T-helper 17 cell (primary cell): ENCODE measurements at places on chromosomes 2 and 18. TPM values are rescaled to one million over a fixed set of nuclear protein-coding genes. Genes with fewer than 3 reads are reported as not detected.

UBR3 gene
- 33.6 TPM for total RNA-seq

TXNDC9 gene
- 10.1 TPM for total RNA-seq

- H3K4me1 ChIP-seq = peaks cover 2% of the 10 kb centered on the region
- H3K36me3 ChIP-seq = no peaks in the 10 kb centered on the region
- H3K27me3 ChIP-seq = no peaks in the 10 kb centered on the region
- no peak overlapping the region for H3K4me3 ChIP-seq
Measured at GRCh38 chr2:186518291-186518690, 32.2 kb downstream of the ZC3H15 start.

DNA sequence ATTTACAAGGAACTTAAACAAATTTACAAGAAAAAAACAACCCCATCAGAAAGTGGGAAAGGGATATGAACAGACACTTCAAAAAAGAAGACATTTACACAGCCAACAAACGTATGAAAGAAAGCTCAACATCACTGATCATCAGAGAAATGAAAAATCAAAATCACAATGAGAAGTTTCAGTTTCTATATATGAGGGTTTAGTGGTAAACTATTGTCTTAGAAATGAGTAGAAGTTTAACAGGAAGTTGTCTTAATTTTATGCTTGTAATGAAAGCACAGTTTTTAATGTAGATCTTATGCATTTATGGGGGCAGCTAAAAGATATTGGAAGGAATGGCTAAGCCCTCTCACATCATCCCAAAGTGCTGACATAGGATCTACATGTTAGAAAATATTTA is 325.4 kb downstream of the ERBB4 start:
- H3K36me3 ChIP-seq = no peaks in the 10 kb centered on the region
- no peak overlapping the region for H3K4me3 ChIP-seq
- DNase-seq = no peak
- H3K27ac ChIP-seq = no peak overlapping the region
- no peaks in the 10 kb centered on the region for H3K4me1 ChIP-seq
- no peaks in the 10 kb centered on the region for H3K27me3 ChIP-seq

DNA sequence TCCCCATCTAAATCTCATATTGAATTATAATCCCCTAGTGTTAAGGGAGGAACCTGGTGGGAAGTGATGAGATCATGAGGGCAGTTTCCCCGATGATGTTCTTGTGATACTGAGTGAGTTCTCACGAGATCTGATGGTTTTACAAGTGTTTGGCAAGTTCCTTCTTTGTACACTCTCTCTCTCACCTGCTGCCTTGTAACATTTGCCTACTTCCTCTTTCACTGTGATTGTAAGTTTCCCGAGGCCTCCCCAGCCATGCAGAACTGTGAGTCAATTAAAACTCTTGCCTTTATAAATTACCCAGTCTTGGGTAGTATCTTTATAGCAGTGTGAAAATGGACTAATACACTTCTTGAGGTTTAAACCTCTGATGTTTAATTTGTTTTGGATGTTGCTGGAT is 177.5 kb downstream of the CD8B2 start:
- H3K27ac ChIP-seq = no peak overlapping the region
- no peaks in the 10 kb centered on the region for H3K36me3 ChIP-seq
- DNase-seq = no peak
- H3K4me1 ChIP-seq = no peaks in the 10 kb centered on the region

DNA sequence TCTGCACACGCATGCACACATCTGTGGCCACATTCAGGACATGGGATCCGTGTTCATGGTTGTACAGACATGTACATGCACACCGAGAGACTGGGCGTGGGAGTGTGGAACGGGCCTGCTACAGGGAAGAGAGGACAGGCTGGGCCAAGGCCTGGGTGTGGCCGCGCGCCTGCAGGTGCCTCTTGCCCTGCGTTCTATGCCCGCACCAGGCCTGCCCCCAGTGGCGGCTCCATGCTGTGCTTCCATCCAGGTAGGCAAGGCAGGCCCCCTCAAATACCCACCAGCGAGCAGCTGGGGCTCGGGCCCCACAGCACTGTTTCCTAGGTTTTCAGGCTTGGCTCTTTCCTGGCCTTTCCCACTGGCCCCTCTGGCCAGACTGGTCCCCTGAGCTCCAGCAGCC is 15.5 kb upstream of the PTMA start:
- no peak overlapping the region for H3K27ac ChIP-seq
- DNase-seq = no peak

GRCh38 chr2:237455764-237456163 is 31.3 kb upstream of the MLPH start:
- no peaks in the 10 kb centered on the region for H3K27me3 ChIP-seq
- H3K4me3 ChIP-seq = no peak overlapping the region
- no peaks in the 10 kb centered on the region for H3K36me3 ChIP-seq
- H3K27ac ChIP-seq = peak overlapping the region; percentile 49
- peaks cover 6% of the 10 kb centered on the region for H3K4me1 ChIP-seq
- no peak for DNase-seq

GRCh38 chr18:9854801-9855676 is 30.7 kb upstream of the TXNDC2 start:
- H3K4me1 ChIP-seq = no peaks in the 10 kb centered on the region
- DNase-seq = no peak
- H3K36me3 ChIP-seq = peaks cover 4% of the 10 kb centered on the region

- no peaks in the 10 kb centered on the region for H3K27me3 ChIP-seq
- no peak for DNase-seq
- no peaks in the 10 kb centered on the region for H3K36me3 ChIP-seq
- no peak overlapping the region for H3K27ac ChIP-seq
- no peaks in the 10 kb centered on the region for H3K4me1 ChIP-seq
- no peak overlapping the region for H3K4me3 ChIP-seq
Measured at GRCh38 chr18:55121397-55122170, 162.3 kb upstream of the CCDC68 start.

INO80B gene
- 35.1 TPM for total RNA-seq

DNA sequence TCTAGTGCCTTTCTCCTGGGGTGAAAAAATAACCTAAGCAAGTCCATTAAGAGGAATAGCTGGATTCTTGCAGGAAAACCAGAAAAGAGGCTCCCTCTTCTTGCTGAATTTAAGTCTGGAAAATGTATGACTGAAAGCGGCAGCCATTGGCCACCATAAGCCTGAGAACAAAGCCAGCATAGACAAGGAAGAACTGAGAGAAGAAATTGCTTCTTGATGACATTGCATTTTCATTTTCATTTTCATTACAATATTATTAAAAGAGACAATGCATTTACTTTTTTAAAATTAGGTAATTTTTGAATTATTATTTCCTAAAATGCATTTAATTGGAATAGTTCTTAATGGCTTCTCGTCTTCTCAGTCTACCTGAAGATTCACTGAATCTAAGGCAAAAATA is 1157.5 kb upstream of the ZEB2 start:
- no peaks in the 10 kb centered on the region for H3K27me3 ChIP-seq
- H3K36me3 ChIP-seq = no peaks in the 10 kb centered on the region
- no peak for DNase-seq
- H3K27ac ChIP-seq = no peak overlapping the region
- no peaks in the 10 kb centered on the region for H3K4me1 ChIP-seq

- H3K4me1 ChIP-seq = no peaks in the 10 kb centered on the region
- H3K27ac ChIP-seq = no peak overlapping the region
- no peak for DNase-seq
- H3K4me3 ChIP-seq = no peak overlapping the region
- H3K27me3 ChIP-seq = no peaks in the 10 kb centered on the region
Measured at GRCh38 chr2:41170589-41170988, 718.7 kb upstream of the SLC8A1 start.

- H3K27me3 ChIP-seq = no peaks in the 10 kb centered on the region
- no peaks in the 10 kb centered on the region for H3K4me1 ChIP-seq
- no peak overlapping the region for H3K27ac ChIP-seq
- H3K36me3 ChIP-seq = no peaks in the 10 kb centered on the region
Measured at GRCh38 chr2:22281033-22281432, 1103.9 kb upstream of the KLHL29 start.

DNA sequence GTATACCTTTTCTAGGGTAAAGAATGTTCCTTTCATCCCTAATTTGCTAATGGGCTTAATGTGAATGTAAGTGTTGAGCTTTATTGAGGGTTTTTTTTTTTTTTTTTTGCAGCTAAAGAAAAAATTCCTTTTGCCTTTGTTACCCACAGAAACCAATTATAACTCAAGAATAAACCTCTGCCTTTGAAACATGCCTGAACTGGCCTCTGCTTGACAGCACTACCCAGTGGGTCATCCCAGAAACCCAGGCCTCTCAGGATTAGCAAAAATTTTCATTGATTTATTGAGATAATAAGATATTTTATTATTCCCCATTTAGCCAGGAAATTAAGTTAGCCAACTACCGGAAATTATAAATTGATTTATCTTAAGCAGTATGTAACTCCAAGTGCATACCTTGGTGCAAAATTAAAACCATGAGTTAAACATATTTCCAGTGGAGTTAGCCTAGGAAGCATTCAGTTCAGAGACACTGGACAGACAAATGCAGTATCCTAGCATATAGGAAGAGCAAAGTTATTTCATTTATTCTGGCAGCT is 67.0 kb upstream of the RASGRP3 start:
- DNase-seq = no peak
- no peaks in the 10 kb centered on the region for H3K4me1 ChIP-seq
- no peaks in the 10 kb centered on the region for H3K36me3 ChIP-seq
- no peak overlapping the region for H3K27ac ChIP-seq
- peaks cover 16% of the 10 kb centered on the region for H3K27me3 ChIP-seq

- peaks cover 6% of the 10 kb centered on the region for H3K36me3 ChIP-seq
- H3K27ac ChIP-seq = no peak overlapping the region
Measured at GRCh38 chr2:127953128-127953718, 67.5 kb upstream of the AMMECR1L start.

GALNT5 gene
- not detected for total RNA-seq

NEDD4L gene
- total RNA-seq = 22.4 TPM

- no peak overlapping the region for H3K27ac ChIP-seq
- H3K4me3 ChIP-seq = no peak overlapping the region
- no peaks in the 10 kb centered on the region for H3K36me3 ChIP-seq
- H3K27me3 ChIP-seq = peaks cover 34% of the 10 kb centered on the region
- DNase-seq = no peak
Measured at GRCh38 chr2:121902171-121902591, 146.7 kb downstream of the TSN start.

ADD2 gene
- total RNA-seq = 0.34 TPM

DNA sequence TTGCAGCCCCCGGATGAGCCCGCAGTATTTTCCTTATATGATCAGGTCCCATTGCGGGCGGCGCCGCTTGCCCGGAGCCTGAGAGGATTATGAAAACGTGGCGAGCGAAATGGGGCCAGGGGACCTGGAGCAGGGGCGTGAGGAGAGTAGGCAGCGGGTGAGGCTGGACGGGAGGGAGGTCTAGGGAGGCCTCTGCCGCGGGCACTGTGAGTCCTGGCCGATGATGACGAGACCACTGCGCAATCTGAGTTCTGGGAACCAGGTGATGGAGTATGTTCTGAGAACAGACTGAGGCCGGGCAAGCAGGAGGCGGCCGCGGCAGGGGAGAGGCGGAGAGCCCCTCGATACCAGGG is 790 bp upstream of the ACAA2 start:
- H3K4me1 ChIP-seq = peaks cover 47% of the 10 kb centered on the region
- no peaks in the 10 kb centered on the region for H3K27me3 ChIP-seq
- peak overlapping the region; percentile 95 for H3K27ac ChIP-seq
- H3K4me3 ChIP-seq = peak overlapping the region; percentile 100

DNA sequence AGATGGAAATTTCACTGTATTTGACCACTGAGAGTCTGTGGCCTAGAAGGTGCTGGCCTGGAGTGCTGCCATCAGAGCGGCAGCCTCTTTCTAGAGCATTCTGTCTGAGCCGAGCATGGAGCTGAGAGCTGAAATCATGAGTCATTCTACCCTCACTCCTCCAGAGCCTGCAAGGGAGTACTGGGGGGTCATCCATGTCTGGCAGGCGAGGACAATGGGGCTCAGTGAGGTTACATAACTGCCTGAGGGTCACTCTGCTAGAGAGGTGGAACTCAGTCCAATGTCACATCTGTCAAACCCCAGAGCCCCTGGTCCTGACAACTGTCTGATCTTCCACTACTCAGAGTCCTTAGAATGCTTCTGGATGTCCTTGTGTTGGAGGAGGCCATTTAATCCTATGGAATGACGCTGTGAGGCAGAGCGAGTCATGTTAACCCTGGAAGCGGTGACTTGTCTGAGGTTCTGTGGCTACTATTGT is 65.3 kb downstream of the HAUS1 start:
- H3K4me1 ChIP-seq = peaks cover 20% of the 10 kb centered on the region
- peaks cover 3% of the 10 kb centered on the region for H3K36me3 ChIP-seq
- H3K4me3 ChIP-seq = no peak overlapping the region
- no peaks in the 10 kb centered on the region for H3K27me3 ChIP-seq
- DNase-seq = no peak

ACVR1C gene
- 8.5 TPM for total RNA-seq

DNA sequence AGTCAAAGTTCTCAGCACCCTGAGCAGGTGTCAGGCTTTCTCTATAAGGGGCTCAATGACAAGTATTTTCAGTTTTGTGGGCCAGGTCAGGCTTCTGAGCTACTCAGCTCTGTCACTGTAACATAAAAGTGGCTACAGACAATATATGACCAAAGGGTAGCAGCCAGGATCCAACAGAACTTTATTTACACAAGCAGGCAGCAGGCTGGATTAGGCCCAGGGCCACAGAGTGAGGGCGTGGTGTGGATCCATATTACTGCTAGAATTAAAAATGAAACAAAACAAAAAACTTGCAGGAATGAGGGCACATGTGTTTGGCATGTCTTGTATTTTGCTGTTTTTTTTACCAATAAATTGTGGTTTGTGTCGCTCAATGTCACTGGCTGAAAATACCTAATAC is 143.7 kb downstream of the EIPR1 start:
- H3K36me3 ChIP-seq = peaks cover 8% of the 10 kb centered on the region
- H3K27ac ChIP-seq = peak overlapping the region; percentile 21
- no peaks in the 10 kb centered on the region for H3K27me3 ChIP-seq
- H3K4me3 ChIP-seq = no peak overlapping the region
- peaks cover 11% of the 10 kb centered on the region for H3K4me1 ChIP-seq
- no peak for DNase-seq

GRCh38 chr18:48534364-48534763 is 4.5 kb upstream of the CTIF start:
- peaks cover 11% of the 10 kb centered on the region for H3K4me1 ChIP-seq
- H3K27me3 ChIP-seq = peaks cover 30% of the 10 kb centered on the region
- DNase-seq = no peak
- H3K4me3 ChIP-seq = no peak overlapping the region
- H3K36me3 ChIP-seq = no peaks in the 10 kb centered on the region
- H3K27ac ChIP-seq = no peak overlapping the region

- peak overlapping the region; percentile 96 for H3K27ac ChIP-seq
- peak overlapping the region; percentile 89 for H3K4me3 ChIP-seq
- no peak for DNase-seq
- H3K4me1 ChIP-seq = peaks cover 70% of the 10 kb centered on the region
- H3K27me3 ChIP-seq = no peaks in the 10 kb centered on the region
Measured at GRCh38 chr2:105872142-105872728, 127.5 kb downstream of the NCK2 start.

- H3K27me3 ChIP-seq = no peaks in the 10 kb centered on the region
- no peak for DNase-seq
- H3K36me3 ChIP-seq = no peaks in the 10 kb centered on the region
- H3K4me3 ChIP-seq = no peak overlapping the region
- H3K4me1 ChIP-seq = no peaks in the 10 kb centered on the region
Measured at GRCh38 chr18:4282954-4283353, 172.2 kb downstream of the DLGAP1 start.
